NCI-H345 (cell line): ENCODE measurements at places on chromosomes 11 and 22.

DNA sequence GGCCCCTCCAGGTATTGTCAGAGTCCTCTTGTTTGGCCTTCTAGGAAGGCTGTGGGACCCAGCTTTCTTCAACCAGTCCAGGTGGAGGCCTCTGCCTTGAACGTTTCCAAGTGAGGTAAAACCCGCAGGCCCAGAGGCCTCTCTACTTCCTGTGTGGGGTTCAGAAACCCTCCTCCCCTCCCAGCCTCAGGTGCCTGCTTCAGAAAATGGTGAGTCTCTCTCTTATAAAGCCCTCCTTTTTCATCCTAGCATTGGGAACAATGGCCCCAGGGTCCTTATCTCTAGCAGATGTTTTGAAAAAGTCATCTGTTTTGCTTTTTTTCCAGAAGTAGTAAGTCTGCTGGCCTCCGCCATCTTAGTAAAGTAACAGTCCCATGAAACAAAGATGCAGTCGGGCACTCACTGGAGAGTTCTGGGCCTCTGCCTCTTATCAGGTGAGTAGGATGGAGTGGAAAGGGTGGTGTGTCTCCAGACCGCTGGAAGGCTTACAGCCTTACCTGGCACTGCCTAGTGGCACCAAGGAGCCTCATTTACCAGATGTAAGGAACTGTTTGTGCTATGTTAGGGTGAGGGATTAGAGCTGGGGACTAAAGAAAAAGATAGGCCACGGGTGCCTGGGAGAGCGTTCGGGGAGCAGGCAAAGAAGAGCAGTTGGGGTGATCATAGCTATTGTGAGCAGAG is at the start of gene CD3E:
Gene CD3E, plus strand, starts transcription at position 163 of the 681 bp plus-strand sequence. Its CDS starts 223 bp downstream, at position 386.
- DNase-seq: no peak

GRCh38 chr11:11793073-11793472 is 48.7 kb upstream of the USP47 start:
- DNase-seq: no peak

GRCh38 chr22:23695571-23696325 is 4.9 kb downstream of the RGL4 start:
- DNase-seq: no peak

DNA sequence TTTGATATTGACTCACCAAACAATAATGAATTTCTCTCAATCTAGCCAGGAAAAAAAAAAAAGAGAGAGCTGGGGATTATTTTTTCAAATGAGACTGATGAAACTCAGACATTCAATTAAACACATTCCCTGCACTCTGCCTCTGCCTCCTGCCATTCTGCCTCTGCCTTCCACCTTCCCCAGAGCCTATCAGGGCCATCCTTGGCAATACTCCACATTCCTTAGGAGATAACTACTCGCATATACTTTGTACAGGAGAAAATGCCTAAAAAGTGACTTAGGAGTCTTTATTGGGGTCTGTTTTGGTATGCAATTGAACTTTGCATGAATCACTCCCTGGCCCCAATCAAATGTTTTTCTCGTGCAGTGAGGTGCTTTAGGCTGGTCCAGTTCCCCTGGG is 246.6 kb upstream of the PLET1 start:
- DNase-seq: no peak

GRCh38 chr11:112004389-112004788 is 20.8 kb upstream of the DLAT start:
- no peak for DNase-seq

DNA sequence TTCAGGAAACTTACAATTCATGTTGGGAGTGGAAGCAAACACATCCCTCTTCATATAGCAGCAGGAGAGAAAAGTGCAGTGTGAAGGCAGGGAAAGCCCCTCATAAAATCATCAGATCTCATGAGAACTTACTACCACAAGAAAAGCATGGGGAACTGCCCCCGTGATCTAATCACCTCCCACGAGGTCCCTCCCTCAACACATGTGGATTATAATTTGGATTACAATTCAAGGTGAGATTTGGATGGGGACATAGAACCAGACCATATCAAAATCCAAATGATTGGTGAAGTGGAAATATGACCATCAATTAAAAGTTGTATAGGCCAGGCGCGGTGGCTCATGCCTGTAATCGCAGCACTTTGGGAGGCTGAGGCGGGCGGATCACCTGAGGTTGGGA is 1268.0 kb downstream of the JRKL start:
- DNase-seq: no peak

DNA sequence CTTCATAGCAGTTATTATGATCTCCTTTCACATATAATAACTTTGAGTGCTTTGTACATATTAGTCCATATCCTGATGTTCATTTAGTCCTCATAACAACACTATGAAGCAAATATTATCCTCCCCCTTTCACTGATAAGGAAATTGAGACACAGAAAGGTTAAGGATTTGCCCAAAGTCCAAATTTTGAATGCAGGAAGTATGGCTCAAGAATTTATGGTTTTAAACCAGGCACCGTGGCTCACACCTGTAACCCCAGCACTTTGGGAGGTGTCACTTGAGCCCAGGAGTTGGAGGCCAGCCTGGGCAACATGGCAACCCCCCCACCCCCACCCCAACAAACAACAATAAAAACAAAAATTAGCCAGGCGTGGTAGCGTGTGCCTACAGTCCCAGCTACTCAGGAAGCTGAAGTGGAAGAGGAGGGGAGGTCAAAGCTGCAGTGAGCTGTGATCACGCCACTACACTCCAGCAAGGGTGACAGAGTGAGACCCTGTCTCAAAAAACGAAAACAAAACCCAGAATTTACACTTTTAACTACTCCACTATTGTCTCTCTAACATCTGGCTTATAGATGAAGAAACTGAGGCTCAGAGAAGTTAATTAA is 8.6 kb downstream of the CCDC34 start:
- no peak for DNase-seq

DNA sequence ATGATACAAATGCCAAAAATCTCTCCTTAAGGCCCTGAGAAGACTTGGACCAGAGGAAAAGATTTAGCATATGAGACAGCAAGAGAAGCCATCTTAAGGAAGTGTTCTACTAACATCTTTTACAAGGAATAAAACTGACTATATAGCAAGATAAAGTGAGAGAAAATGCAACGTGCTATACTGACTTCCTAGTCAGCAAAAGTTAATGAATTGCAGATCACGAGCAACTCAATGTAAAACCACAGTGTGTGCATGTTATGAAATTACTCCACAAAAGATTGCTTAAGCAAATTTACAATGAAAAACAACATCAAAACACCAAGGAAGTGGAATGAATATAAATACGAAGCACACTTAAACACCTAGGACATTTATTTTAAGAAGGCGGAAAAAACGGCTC is 187.5 kb downstream of the CADM1 start:
- DNase-seq: no peak

DNA sequence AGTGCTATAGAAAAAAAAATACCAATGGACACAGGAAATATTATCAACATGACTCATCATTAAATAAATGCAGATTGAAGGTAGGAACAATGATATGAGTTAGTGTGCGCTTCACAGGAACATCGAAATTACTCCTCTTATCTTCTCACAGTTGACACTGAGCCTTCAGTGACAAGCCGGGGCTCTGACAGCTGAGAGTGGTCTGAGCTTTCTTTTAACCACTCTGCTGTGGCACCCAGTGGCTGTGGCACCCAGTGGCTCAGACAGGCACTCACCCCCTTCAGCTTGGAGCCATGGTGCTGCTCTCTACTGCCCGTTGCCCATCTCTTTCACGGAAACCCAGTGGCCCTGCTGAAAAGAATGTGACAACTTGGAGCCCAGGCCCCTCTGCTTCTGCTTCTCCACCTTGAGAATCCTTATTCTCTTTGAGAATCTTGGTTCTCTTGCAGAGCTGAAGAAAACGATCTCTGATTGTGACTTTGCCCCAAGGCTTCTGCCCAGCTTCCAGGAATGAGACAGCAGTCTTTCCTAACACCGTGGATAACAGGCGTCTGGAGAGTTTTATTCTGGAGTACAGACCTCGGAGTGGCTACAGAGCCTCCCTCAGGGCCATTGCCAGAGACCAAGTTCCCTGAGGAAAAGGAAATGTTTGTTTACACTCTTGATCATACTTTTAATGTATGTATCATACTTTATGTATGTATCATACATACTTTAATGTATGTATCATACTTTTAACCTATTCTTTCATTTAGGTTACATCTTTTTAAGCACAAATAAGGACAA is 37.1 kb upstream of the OR8B8 start:
- DNase-seq: no peak

DNA sequence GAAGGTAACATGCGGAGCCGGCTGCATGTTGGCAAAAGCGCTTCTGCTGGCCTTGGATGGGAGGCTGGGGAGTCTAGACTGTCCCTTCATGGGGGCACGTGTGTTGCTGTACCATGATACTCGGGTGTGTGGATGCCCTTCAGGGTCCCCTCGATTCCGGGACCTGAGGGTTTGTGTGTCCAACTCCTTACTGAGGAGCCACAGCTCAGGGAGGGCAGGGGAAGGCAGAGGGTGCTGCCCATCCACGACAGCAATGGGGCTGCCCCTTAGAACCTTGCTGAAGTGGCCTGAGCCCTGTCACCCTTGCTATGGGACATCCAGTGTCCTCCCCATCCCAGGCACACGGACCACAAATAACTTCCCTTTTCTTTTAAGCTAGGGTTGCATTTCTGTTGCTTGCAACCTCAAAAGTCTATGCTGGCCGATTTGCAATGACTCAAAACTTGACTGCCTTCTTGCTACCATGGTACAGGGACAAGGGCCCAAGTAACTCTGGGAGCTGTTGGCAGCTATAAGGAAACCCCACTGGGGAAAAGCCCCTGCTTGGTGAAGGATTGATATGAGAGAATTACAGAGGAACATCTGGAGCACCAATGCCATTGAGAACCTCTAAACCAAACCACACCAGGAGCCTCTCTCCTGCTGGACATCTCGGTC is 43.8 kb downstream of the RTL6 start:
- no peak for DNase-seq

GRCh38 chr11:57175478-57175877 is 6.3 kb upstream of the LRRC55 start:
- no peak for DNase-seq

GRCh38 chr11:75668451-75669297 is at the start of gene MAP6:
Gene MAP6 (minus strand): TSS chr11:75669038. CDS start chr11:75668369, 669 bp downstream.
- peak; percentile 76 for DNase-seq

GRCh38 chr11:1755692-1756561 is 5.5 kb upstream of the IFITM10 start:
- DNase-seq: no peak

DNA sequence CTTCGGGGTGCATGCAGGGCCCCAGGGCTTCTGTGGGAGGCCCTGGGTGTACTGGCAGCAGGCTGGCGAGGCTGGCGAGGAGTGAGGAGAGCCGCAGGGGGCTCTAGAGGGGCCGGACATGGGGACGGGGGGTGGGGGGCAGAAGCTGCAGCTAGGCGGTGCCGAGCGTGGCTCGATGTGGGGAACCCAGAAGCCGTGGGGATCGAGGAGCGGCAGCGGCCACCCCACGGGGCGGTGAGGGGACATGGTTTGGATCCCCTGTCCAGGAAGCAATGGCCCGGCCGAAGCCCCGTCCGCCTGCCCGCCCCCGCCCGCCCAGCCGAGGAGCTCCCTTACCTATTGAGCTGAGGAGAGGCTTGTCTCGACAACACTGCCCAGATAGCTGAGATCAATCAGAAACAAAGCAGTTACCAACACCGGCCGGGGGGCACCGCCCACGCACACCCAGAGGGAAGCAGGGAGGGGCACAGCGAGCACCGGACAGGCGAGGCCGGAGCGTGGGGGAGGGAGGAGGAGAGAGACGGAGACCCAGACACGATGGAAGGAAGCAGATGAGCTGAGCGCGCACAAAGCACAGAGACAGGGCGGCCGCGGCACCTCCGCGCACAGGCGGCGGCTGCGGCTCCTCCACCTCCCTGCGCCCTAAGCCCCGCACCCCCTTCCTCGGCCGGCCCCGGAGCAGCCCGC is 38.7 kb downstream of the IGSF9B start:
- DNase-seq: no peak

DNA sequence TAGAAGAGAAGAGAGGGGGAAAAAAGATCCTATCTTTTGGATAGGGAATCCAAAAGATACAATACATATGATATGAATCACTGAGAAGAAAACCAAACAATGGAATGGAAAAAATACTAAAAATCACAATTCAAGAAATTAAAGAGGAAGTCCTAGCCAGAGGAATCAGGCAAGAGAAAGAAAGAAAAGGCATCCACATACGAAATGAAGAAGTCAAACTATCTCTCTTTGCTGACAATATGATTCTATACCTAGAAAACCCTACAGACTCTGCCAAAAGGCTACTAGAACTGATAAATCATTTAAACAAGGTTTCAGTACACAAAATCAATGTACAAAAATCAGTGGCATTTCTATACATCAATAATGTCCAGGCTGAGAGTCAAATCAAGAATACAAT is 91.4 kb downstream of the EFCAB6 start:
- DNase-seq: no peak

DNA sequence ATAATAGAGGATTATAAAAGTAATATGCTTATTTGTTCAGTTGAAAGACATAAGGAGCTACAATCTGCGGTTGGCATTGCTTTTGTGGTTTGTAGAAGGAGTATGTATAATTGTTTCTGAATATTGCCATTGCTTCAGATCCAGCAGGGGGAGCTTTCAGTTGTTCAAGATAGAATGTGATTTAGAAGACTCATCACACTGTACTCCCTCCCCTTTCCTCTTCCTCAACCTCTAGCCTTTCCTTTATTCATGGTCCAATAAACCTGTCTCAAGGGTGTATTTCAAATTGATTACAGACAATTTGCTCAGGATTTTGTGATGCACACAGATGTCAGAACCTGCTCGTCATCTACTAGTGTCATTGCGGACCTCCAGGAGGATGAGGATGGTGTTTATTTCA is 9.8 kb downstream of the PRMT3 start:
- peak; percentile 47 for DNase-seq

DNA sequence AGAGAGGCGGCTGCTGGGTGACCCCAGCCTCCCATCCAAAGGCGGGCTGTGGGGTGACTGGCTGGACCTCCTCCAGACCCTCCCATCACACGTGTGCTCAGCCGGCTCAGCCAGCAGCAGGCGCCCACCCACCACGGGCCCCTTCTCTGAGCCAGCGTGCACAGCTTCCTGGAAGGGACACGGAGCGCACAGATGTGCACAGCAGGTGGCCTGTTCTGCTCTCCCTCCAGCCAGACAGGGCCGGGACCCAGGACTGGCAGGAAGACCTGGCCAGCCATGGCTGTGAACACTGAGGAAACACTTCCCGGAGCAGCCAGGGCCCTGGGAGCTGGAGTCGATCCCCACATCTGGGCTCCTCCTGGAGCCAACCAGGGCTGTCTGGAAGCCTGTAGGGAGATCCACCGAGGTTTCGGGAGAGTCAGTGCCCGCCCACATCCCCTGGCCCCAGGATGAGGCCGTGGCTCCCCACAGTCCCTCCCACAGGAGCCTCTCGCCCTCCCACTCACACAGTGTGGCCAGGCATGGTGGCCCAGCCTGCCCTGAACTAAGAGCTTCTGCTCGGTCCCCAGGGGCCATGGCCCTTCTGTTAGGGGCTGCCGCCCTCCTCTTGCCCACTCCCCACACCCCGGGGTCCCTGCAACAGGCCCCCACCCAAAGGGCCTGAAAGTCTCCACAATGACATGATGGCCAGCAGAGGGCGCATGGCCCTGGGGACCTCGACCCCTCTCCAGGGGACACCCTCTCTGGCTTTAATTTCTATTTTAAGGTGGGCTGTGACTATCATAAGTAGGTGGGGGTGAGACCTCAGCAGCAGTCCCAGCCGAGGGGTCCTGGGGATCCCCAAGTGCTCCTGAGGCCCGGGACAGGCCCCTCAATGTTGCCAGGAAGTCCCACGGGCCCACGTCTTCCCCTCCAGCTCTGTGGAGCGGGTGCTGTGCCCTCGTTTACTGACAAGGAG is 90.6 kb upstream of the FGF3 start:
- no peak for DNase-seq

GRCh38 chr11:55474321-55474720 is 79.9 kb upstream of the OR4C15 start:
- no peak for DNase-seq
